Mesothelial cell of epicardium (in vitro differentiated cells): ENCODE measurements at places on chromosomes 11 and 22.

DNA sequence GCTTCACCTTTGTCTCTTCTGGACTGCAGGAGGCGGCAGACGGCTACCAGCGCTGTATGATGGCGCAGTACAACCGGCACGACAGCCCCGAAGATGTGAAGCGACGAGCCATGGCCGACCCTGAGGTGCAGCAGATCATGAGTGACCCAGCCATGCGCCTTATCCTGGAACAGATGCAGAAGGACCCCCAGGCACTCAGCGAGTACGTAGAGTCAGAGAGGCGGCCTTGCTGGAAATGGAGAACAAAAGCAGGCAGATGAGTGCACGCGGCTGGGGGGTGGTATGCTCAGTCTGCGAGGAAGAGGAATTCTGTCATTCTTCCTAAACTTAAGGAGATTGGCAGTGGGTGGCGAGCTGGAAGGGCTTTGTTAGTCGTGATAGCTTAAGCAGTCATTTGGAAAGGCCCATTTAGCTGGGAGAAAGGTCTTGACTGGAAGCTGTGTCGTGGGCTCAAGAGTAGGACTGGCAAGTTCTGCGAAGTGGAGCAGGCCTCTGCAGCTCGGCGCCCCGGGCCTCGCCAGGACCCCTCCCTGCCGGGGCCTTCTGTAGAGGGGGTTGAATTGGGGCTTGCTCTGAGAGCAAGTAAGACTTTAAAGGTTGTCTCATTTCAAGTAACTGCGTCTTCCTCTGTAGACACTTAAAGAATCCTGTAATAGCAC, 3.0 kb upstream of the FERMT3 start:
- DNase-seq, result no peak

- no peak for DNase-seq
Measured at GRCh38 chr11:119964136-119965025, 173.5 kb downstream of the TRIM29 start.

GRCh38 chr11:114098927-114099326, 39.4 kb downstream of the ZBTB16 start:
- DNase-seq, result no peak

GRCh38 chr11:33018840-33019239, 3.2 kb downstream of the DEPDC7 start:
- DNase-seq, result no peak

DNA sequence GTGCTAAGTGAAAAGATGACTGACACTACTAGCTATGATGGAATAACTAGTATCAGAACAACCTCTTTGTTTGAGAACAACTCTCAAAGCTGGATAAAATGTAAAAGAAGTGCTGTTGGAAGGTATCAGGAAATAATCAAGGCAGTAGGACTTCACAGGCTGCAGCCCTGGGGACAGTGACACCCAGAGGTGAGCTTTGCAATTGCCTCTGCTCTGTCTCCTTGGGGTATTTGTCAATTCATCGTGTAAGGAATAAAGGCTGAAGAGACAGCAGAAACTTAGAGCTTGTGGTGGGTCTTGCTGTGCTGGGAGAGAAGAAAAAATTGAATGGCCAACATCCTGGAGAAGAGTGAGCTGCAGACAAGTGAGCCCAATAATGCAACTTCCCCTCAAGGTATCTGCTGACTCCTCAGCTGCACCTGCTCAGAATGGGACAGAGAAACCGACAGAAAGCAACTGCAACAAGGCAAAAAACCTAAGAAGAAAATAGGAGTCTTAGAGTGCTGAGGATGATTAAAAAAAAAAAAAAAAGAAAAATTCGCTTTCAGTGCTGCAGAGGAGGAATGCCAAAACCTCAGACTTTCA, 141.1 kb downstream of the RCN1 start:
- no peak for DNase-seq

DNA sequence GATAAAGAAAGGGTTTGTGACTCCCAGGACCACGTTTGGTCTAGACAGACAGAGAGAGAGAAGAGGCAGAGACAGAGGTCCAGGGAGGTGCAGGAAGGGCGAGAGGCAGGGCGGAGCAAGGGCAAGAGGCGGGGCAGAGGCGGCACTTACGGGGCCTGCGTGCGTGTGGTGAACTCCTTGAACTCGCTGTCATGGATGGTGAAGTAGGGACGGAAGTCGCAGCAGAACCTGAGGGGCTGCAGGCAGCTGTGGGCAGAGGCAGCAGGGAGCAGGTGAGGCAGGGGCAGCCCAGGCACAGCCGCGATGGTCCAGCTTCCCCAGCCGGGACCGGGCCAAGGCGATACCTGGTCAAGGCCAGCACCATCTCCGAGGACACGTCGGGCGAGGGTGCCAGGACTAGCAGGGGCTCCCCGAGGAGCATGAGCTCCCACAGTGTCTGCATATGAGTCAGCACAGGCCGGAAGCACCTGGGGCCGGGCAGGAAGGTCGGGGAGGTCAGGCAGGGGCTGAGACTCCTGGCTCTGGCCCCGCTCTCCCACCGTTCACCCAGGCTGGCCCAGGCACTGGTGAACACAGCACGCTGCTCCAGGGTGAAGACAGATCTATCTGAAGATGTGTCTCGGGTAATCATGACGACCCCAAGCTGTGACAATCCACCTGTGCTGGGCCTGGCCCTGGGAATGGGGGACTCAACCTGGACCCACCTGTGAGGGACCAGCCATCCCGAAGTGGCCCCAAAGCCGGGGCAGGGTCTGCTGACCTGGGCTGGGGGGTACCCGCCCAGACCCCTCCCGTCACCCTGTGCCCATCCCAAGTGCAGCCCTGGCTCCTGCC, 7.2 kb upstream of the PLXNB2 start:
- no peak for DNase-seq

GRCh38 chr22:30201945-30202344, 44.6 kb downstream of the LIF start:
- DNase-seq, result peak; percentile 19

DNA sequence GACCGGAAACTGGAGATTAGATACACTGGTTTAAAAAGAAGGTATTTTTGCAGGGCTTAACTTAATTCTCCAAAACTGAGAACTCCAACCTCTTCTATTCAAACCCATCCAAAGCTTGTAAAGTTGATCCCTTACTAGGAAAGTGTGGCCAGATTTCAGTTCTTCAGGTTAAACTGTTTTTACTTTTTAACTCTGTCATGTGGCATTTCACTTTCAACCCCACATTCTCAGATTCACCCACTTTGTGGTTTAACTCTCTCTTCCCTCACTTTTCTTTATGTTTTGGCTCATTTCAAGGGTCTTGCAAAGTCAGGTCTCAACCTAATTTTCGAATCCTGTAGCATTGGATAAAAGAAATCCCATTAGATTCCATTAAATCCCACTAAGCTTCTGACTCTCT, 75.4 kb downstream of the MPPED2 start:
- DNase-seq, result no peak

DNA sequence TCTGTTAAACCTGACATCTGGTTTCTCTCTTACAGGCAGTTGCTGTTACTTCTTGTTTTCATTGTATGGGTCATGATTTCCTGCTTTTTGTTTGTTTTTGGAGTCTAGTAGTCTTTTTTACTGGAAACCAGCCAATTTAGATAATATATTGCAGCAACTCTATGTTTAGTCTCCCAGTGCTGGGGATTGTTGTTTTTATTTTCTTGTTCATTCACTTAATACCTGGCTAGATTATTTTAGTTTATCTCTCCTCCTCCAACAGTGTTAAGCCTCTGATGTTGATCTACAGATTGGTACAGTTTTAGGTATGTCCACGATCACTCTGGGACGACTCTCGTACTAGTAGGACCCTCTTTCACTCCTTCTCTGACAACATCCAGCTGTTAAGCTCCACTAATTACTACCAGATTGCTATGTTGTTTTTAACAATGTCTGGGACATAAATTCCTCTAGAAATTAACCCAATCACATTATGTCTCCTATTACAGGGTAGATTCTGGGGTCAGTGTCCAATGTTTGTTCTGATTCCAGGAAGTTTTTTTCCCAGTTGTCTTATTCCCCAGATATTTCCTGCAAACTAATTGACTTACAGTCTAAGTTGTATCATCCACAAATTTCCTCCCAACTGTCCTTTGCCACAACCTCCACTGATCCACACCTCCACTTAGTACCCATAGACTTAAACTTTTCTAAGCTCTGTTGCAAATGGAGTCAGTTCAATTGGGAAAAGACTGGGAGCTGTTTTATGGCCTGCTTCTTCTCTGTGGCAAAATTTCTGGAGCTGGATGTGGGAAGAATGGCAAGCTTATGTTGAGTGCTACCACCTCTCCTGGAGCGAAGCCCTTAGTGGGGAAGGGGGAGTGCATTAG, 1280.6 kb upstream of the CNTN5 start:
- DNase-seq, result no peak

DNA sequence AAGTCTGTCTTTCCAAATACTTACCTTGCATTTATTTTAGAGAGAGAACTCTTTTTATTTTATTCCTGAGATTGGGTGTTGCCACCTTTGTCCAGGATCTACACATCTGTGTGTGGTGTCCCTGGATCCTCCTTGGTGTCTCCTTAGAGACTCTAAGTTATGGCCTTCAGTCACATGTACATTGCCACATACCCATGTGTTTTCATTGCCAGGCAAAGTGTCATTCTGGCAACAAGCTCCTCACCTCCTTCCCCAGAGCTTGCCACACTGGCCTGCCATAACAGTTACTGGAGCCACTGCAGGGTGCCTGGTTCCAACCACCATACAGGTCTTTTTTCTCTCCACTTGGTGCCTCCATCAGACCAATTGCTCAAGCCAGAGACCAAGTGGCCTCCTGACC, 379.7 kb downstream of the NTM start:
- no peak for DNase-seq

DNA sequence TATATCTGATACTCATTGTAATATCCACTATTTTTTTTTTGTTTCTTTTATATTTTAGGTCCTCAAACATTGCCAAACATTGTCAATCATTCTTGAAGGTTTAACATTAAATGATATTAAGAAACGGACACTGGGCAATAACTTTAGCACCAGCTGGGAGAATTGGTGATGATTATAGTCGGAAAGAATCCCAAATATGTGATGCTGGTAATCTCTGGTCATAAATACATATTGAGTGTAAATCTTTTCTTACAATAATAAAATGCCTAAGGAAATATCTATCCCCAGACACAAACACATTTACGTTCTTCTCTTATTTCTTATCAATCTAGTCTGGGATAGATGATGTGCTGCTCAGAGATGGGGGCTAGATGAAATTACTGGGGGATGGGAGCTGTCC, 25.2 kb downstream of the OR51E2 start:
- DNase-seq, result no peak

GRCh38 chr11:68099474-68100405, 21.4 kb downstream of the CHKA start:
- no peak for DNase-seq

DNA sequence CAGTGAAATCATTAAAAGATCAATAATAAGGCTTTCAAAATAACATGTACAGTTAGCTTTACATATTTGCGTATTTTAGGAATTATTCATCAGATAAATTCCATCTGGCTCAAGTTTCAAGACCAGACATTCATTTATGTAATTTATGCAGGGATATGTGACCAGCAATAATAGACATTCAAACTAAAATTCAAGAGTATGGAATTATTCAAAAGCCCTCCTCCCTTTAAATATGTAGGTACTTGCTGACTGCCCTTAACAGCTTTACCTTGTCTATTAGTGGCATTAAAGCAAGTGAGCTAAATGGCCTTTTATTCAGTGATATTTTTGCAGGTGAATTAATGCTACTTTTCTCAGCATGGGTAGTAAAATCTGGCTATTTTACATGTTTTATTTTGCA, 126.1 kb downstream of the LRRC4C start:
- no peak for DNase-seq

GRCh38 chr11:116771935-116772334, 852 bp downstream of the BUD13 start:
- DNase-seq, result no peak

GRCh38 chr11:65630215-65630614, 7.7 kb upstream of the SIPA1 start:
- DNase-seq, result no peak

DNA sequence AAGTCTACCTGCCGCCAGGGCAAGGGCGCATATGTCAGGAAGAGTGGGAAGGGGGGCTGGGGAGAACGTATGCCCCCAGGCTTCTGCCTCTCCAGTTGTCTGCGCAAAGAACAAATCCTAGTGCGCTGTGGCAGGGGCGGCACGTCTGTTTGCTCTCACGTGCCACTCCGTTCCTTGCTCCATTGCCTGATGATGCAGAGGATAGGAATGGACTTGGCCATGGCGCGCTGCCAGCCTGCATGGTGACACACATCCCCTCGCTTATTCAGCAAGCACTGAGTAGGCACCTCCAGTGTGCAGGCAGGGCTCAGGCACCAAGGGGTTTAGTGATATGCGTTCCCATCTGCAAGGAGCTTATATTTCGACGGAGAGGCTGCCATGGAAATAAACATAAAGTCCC, 45.4 kb upstream of the SLC22A12 start:
- no peak for DNase-seq

DNA sequence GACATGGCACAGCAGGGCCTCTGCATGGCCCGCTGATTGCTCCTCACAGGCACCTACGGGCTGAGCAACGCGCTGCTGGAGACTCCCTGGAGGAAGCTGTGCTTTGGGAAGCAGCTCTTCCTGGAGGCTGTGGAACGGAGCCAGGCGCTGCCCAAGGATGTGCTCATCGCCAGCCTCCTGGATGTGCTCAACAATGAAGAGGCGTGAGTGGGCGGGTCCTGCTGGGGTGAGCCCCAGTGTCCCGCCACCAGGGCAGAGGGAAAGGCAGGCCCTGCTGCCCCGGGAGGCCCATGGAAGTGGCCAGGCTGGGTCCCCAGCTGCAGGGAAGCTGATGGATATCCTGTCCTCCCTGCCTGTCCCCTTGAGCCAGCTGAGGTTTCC, 18.6 kb upstream of the DGCR8 start:
- DNase-seq, result no peak

- DNase-seq, result no peak
Measured at GRCh38 chr22:27130906-27131305, 473.5 kb downstream of the MIAT start.

DNA sequence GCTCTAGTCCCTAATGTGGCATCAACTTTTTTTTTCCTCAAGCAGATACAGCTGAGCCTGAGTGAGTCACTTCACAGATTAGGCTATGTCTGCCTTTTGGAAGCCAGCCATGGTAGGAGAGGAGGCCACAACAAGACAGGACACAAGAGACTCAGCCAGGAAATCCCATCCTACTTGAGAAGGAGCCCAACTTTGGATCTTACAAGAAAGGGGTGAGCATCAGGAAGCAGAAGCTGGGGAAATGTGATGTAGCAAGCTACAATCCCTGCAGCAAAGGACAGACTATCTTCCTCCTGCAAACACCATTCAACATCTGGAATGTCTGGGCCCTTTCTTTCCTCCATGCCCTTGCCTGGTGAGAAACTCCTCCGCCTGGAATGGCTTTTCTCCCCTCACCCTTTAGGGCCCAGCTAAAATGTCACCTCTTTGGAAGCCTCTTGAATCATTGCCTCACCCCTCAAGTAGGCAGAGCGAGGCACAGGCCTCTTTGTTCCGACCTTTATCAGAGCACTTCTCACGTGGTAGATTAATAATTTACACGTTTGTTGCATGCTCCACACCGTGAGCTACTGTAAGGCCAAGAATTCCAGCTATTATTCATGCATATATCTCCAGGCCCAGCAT, 156.4 kb upstream of the PITPNB start:
- DNase-seq, result no peak
